ENCODE measurements at places on chromosomes 11 and 22.

- DNase-seq: no peak
These were observed 234.7 kb downstream of the BRD1 start for GRCh38 chr22:49592780-49593501.

- no peak for DNase-seq
These were observed 58.2 kb downstream of the YAP1 start for GRCh38 chr11:102168481-102168880.

DNA sequence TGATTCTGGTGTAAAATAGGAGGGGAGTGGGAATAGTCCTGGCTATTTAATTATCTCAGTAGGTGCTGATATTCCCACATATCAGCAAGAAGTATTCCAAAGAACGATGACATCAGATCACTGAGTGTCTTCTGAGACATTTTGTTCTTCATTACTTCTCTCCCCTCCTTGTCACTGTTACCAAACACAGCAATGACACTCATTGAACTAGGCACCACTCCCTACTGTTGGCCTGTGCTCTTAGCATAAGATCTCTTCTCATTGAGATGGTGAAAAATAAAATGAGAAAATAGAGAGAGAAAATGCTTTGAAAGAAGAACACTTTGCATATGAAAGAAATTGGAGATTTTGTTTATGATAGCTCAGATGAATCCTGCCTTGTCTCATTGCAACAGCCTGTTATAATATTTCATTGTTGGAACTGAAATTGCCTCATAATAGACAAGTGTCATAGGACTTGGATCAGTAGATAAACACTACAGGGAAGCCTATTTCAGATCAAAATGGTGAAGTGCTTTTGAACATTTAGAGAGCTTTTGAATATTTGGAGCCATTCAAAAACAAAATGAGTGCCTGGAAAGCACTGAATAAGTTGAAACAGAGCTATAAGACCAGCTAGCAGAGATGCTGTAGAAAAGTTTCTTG lies 11.3 kb upstream of the ETS1 start:
- DNase-seq: no peak

- DNase-seq: no peak
These were observed 18.1 kb downstream of the SLC6A5 start for GRCh38 chr11:20617346-20618005.

DNA sequence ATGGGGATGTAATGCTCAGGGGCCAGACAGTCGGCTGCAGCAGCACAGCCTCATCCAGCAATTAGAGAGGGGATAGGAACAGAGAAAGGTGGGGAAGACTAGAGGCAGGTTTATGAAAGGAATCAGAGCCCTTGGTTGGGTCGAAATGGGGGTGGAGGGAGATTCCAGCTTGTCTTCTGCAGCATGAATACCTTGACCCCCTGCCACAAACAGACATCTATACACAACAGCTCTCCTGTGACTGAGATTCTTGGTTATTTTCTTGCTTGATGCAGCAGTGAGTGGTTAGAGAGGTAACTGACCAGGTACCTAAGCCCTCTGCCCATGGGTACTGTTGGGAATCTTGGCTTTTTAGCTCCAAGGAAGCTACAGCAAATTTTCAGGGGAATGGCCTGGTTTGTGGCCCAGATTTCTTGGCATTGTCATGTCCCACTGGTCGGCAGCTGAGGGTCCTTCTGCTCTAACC lies at the start of gene TRIM49D1:
TRIM49D1 (minus strand) TSS at position 51 of the 466 bp plus-strand sequence. CDS start 4,535 bp downstream, outside the sequence.
- no peak for DNase-seq

Data from GM04504 (cell line).